Chondrocyte (in vitro differentiated cells): ENCODE measurements at places on chromosomes 6 and 20. TPM values are rescaled to one million over a fixed set of nuclear protein-coding genes. Genes with fewer than 3 reads are reported as not detected.

DNA sequence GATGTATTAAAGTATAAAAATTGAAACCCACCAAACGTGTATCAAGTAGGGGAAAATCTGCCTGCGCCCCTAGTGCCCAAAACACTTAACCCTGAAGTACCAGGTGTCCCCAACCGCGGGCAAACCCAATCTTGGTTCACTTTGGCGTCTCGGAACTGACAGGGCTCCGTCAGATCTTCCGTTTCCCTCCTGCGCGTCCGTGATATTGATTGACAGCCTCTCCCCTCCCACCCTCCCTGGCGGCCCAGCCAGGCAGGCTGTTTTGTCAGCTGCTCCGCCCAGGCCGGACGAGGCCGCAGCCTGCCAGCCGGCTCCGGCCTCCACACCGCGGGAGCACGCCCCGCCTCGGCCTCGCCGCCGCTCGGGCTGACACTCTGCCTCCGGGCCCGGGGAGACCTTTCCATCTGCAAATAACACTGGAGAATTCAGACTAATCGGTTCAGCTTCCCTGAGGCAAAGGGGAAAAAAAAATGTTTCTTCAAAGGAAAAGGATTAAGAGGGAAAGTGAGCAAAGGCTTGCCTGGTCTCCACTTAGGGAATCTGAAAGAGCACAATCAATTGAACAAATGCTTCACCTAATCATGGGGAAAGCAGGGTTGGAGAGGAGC lies 234.9 kb upstream of the MCHR2 start:
- DNase-seq = peak; percentile 56

- DNase-seq = no peak
These were observed 14.3 kb upstream of the ZC3H12D start for GRCh38 chr6:149499066-149499465.

DNA sequence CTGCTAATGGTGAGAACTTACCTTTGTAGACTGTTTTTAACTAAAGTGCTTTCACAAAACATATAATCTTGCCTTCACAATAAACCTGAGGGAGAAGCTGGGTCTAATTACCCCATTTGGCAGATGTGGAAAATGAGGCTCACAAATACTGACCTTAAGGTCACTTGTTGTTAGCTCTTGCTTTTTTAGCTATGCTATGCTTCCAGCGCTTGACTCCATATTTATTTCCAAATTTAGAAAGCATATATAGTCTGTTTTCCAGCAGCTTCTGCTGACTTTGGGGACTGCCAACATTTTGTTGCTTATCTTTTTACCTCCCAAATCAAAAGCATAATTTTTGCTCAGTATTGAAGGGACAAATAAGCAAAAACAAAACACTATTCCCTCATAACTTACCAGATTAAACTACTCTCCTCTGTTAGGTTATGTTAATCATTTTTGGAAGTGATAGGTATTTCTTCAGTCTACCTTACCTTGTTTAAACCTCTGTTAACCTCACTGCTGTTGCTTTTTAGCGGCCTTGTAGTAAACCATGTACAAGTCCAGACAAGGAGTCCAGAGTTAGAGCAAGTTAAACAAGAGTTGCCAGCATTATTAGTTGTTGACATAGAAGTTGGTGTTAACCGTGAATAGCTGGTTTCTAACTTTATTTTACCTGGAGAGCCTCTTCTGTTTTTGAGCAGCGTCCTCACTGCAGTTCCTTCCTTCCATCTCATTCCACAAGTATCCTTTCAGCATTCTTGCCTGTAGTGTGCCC lies 4.9 kb upstream of the BTBD3 start:
- no peak for DNase-seq

DNA sequence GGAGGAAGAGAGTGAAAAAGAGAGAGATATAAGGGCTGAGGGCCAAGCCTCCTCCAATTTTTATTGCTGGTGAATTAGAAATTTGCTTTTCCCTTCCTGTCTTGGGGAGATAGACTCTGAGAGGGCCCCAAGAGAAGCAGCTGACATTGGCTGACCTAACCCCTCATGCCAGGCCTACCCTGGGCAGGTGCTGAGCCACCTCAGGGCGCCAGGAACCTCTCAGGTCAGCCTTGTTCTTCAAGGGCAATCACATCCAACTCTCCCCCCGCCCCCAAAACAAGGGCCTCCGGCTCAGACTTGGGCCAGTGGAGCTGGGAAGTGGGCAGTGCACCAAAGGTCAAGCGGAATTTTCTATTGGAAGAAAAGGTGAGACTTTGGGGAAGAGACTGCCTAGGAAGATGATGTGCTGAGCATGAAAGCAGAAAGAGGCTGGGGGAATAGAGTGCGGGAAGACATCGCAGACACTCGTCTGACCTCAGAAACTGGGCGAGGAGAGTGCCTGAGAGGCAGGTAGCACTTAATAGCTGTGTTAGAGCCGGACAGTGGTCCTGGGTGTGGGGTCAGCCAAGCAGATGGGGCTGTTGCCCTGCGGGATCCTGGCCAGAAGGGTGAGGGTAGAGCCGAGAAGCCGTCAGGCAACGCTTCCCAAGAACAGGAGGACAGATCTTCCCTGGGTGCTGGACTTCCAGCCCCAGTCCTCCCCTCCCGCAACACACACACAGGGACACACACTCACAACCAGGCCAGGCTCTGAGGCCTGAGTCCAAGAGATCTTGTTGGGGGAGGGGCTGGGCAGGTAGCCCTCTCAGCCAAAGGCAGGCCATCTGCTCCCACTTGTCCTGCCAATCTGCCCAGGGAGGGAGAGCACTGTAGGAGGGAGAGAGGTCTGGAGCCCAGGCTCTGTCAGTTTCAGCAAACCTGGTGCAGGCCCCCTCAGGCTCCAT lies 3.7 kb upstream of the FASTKD5 start:
- DNase-seq = no peak

DNA sequence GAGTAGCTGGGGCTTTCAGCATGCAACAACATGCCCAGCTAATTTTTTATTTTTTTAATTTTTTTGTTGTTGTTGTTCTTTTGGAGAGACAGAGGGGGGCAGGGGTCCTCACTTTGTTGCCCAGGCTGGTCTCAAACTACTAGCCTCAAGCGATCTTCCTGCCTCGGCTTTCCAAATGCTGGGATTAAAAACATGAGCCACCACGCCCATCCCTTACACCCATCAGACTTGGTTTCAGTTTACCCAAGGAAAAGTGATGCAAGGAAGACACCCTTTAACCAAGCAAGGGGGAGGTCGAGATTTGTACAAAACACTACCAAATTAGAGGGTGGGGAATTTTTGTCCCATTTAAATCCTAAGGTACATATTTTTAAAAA lies 210.1 kb downstream of the ARHGAP18 start:
- no peak for DNase-seq

- no peak for DNase-seq
These were observed 79.7 kb downstream of the SYNJ2 start for GRCh38 chr6:158061361-158061708.

DNA sequence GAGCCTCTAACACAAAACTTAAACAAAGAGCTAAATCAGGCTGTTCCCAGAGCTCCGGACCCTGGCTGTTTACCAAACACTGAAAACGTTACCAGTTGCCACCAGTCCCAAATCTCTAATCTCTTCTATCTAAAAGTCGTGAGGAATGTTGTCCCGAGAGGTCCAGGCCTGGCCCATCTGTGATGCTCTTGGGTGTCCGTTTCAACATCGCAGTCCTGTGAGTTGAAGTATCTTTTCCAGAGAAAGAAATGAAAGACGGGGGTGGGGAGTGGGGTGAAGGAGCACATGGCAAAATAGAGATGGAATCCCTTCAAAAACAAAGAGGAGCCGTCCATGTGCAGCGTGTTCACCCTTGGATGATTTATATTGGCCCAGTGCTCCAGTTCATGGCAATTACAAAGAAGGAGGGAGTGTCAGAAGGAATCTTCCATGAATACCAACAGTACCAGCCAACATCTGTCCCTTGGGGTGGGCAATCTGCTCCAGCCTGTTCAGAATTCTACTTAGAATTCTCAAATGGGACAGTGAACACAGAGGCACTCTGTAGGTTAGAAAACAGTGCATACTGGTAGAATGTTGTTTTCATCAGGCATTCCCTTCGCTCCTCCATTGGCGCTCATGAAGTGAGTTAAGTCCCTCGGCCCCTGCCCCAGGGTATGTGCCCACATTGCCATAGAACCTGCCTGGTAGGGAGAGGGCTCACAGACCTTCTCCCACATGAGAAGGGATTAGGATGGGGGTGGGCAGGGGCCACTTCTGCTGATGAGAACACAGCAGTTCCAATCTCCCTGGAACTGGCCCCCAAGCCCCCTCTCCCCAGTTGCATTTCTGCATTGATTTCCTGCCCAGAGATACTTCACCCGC lies 112.1 kb downstream of the LY86 start:
- no peak for DNase-seq

GRCh38 chr20:36092398-36093024 lies 62.0 kb upstream of the EPB41L1 start:
- no peak for DNase-seq

DNA sequence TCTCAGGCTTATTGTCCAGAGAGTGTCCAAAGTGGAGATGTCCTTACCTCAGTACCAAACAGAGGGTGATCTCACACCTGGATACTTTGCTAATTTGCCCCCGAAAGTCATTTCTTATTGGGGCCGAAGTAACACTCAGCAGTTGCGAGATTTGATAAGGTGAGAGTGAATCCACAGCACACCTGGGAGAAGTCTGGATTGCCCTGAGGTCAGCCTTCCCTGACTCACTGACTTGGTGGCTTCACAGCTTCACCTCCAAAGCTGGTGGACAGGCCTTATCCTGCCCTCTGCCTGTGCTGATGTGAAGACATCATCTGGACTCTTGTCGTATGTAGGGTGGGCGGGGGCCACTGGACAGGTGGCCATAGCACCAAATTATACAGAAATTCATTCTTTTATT lies 101.9 kb upstream of the ARMC2 start:
- no peak for DNase-seq

- no peak for DNase-seq
These were observed 133.6 kb downstream of the MTHFD1L start for GRCh38 chr6:150999107-150999506.

- DNase-seq = no peak
These were observed 20.6 kb upstream of the EZR start for GRCh38 chr6:158839796-158840195.

DNA sequence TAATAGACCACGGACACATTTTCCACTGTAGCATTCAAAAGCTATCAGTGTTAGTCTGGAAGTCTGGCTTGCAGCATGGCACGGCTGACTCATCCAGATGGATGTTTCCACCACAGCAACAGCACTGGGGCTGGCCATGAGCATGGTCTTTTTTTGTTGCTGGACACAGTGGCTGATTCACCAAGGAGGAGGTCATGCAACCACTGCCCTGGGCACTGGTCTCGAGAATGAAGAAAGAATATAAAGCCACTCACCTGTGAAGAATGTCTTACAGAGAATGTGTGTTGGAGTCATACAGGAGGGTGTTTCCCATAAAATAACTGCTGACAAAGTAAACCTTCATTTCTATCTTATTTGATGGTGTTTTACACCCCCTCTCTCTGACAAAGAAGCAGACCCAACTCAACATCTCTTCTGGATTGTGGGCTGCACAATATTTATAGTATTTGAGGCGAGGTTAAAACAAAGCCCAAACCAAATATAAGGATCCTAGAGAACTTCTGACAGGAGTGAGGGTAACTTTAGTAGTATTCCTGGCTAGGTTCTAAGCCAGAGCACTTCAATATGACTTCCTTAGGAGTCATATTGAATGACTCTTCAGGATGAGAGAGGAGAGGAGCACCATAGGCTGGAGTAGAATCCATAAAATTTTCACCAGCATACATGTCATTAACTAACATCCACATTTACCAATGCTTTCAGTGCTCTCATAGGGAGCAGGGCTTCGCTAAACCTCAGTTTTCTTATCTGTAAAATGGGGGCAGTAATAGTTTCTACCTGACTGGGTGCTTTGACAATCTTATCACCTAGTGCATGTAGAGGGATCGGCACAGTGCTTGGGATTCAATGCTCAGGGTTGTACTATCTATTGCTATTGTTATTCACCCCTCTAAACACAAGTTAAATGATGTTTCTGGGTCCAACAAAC lies 121.4 kb downstream of the KIF13A start:
- no peak for DNase-seq

- DNase-seq = no peak
These were observed 287.1 kb downstream of the ADGB start for GRCh38 chr6:146885708-146886457.

DNA sequence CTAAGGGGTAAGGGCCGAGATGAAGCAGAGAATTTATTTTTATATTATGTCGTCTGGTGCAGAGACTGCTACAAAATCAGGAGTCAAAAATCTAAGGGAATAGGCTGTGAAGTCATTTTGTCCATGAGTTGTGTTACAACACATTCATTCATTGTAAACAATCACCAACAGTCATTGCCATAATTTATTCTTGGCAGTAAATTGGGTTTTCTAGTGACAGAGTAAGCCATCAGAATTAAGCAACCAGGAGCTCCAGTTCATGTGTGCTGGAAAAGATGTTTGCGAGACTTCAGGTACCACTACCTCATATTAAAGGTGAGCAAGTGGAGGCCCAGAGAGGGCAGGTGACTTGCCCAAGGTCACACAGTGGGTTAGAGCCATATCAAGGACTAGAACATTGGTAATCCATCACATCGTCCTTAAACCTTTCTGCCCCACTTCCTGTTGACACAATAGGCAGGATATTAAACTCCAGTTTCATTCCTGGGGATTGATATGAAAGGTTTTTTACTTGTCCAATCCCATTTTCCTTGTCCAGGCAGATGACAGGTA lies 46.0 kb downstream of the E2F3 start:
- no peak for DNase-seq

DNA sequence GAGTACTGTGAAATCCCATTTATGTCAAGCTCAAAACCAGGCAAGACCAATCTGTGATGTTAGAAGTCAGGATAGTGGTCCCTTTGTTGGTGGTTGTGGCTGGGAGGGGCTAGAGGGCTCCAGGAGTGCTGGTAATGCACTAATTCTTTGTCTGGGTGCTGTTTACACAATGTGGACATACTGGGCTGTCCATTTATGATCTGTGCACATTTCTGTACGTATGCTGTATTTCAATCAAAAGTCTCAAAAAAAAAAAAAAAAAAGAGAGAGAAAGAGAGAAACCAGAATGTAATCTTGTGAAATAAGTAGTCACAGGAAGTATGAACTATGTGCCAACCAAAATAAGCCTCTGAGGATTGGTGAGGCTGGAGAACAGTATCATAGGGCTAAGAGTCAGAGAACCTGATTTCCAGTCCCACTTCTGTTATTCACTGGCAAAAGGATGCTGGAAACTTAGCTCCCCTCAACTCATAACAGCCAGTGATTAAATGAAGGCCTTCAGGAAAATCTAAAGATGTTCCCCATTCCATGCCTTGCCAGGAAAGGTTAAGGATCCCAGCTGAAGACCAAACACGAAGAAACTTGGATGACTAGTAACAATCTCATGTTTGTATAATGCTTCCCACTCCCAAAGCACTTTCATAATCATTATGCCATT lies 19.6 kb upstream of the TRAM2 start:
- no peak for DNase-seq

- no peak for DNase-seq
These were observed 561.6 kb upstream of the CHD6 start for GRCh38 chr20:42179768-42180167.

CPXM1 gene
- 6.2 to 6.4 TPM (median 6.3 TPM) in 3 replicates for total RNA-seq

UBD gene
- not detected in 3 replicates for total RNA-seq

PTP4A1 gene
- 75.7 to 108 TPM (median 99.2 TPM) in 3 replicates for total RNA-seq

OLIG3 gene
- not detected in 3 replicates for total RNA-seq

SYS1 gene
- 18.1 to 18.8 TPM (median 18.3 TPM) in 3 replicates for total RNA-seq

KIF13A gene
- total RNA-seq = 39.5 to 51.9 TPM (median 49.7 TPM) in 3 replicates

TMEM74B gene
- 0.51 to 0.65 TPM in 2 of 3 replicates, not detected in the other for total RNA-seq

CD24 gene
- total RNA-seq = 1.3 to 2.8 TPM (median 1.8 TPM) in 3 replicates

PGC gene
- not detected in 3 replicates for total RNA-seq

TMEM200A gene
- 6.8 to 12.4 TPM (median 7.1 TPM) in 3 replicates for total RNA-seq
